T-helper 1 cell (primary cell): ENCODE measurements at places on chromosomes 12 and 14.
A peak's percentile ranks its signal among the peaks of the same experiment; 100 is the strongest.

- DNase-seq: no peak
Observed at GRCh38 chr14:72851635-72852034, 42.3 kb downstream of the DPF3 start.

GRCh38 chr12:126937431-126937830 is 1329.5 kb upstream of the TMEM132C start:
- no peak for DNase-seq

DNA sequence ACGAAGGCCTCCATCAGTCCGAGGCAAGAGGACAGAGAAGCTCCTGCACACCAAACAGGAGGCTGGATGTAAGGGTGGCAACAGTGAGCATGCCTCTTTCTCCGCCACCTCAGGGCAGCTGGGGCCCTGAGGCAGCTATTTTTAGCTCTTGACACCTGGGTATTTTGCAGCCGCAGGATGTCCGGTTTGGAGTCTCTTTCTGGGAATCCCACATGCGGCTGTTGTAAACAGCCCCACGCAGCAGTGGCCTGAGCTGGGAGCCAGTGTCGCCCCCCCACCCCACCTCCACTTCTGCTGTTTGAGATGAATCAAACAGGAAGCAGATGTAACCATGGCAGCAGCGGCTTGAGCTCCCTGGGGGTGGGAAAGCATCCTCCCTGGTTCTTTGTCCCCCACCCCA is 11.7 kb downstream of the HDAC7 start:
- peak; percentile 96 for DNase-seq

DNA sequence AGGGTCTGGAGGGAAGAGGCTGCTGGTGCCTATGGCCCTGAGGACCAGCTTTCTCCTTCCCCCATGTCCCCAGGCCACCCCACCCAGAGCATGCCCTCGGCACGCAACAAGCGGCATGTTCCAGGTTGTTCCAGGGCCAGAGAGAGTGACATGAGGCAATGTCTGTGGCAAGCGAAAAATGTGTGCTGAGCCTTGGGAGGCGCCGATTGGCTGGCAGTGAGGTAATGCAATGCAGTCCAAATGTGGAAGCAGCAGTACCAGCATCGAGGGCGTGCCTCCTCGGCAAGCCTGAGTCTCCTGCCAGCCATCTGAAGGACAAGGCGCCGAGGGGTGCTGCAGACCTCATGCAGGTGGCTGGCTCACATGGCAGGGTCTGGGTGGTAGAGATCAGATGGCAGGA is 423.8 kb downstream of the NRXN3 start:
- no peak for DNase-seq

- DNase-seq: no peak
Observed at GRCh38 chr12:125194163-125194773, 129.0 kb downstream of the AACS start.

GRCh38 chr12:82359115-82359478 is 768 bp downstream of the METTL25 start:
- no peak for DNase-seq

DNA sequence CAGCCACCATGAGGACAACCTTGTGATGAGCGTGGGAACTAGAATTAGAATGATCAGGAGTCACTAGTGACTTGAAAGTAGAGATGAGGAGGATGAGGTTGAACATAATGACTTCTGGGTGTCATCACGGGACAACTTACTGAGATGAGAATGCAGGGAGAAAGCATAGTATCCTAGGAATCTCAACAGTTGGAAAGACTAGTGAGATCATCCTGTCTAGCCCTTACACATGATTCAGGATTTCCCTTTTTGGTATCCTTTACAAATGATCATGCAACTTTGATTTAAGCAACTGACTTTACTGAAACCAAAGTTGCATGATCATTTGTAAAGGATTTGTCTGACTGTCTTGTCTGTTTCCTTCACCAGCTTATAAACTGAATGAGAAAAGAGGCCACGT is 51.8 kb upstream of the HIF1A start:
- no peak for DNase-seq

GRCh38 chr14:29144621-29145020 is 378.0 kb downstream of the FOXG1 start:
- DNase-seq: no peak

DNA sequence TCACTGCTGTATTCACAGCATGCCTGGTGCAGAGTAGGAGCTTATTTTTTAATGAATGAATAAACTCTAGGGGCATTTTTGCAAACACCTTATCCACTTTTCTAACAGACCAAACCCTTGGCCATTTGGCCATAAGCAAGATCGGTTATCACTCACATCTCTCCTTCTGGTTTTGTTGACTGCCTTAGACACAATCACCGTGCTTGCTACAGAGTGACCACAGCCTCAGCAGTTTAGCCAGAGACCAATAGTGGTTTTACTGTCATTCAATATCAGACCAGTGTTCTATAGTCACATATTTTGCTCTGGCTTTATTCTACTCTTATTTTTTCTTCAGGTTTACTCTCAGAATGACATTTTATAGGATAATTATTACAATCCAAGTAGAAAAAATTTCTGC is 2.2 kb downstream of the KLRB1 start:
- no peak for DNase-seq

GRCh38 chr12:2540535-2540941 is 254.2 kb upstream of the FKBP4 start:
- DNase-seq: no peak

DNA sequence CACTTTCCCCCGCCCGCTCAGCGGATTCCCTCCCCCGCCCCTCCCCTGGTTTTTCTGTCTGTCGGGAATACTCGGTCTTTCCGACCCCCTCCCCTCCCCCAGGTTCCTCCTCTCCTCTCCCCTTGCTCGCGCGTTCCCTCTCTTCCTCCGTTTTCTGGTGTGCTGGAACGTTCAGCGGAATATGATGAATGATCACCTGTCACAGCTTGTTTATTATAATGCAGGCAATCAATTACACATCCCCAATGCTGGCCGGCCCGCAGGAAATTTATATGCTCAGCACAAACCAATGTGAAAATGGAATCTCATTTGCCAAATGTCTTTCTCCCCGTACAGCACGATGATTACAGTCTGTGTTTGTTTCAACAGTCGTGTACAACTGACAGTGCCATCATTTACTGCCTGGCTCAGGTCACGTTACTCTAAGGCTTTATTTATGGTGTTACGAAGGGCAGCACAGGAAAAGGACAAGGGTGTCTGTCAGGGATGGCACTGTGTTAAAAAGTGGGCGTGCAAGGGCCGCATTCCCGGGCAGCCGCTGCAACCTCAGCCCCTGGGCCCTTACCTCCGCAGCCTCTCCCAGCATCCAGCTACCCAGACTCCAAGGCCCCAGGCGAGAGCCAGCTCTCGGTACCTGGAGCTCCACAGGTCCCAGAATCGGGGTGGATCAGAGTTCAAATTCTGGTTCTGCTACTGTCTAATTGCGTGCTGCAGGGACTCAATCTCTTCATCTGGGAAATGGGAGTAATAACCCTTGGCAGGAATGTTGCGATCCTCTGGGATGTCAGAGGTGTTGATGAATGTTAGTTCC is 24.7 kb upstream of the MAP1LC3B2 start:
- no peak for DNase-seq

DNA sequence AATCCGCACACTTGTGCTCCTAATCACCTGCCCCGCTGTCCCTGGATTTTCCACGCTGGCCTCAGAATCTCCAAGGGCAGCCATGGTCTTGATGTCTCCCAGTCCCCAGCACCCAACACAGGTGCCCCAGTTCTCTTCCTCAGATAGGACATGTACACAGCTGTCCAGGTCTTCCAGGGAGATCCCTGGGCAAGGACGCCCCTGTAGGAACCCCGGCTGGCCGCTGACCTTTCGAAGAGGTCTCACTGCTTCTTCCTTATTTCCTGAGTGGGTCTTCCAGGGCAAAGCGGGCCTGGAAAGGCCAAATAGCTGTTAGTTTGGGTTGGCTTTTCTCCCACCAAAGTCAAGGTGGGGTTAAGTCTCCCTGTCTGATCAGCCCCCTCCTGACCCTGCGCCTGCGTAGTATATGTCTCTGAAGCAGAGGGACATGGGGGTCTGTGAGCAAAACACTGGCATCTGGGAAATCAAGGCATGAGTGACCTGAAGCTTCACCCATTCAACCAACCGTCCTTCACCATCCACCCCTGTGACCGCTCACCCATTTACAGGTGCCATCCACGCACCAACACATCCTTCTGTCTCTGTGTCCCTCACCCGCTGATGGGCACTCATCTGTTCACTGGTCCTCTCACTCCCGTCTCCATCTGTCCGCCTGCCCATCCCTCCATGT is 4.6 kb downstream of the BEGAIN start:
- no peak for DNase-seq

DNA sequence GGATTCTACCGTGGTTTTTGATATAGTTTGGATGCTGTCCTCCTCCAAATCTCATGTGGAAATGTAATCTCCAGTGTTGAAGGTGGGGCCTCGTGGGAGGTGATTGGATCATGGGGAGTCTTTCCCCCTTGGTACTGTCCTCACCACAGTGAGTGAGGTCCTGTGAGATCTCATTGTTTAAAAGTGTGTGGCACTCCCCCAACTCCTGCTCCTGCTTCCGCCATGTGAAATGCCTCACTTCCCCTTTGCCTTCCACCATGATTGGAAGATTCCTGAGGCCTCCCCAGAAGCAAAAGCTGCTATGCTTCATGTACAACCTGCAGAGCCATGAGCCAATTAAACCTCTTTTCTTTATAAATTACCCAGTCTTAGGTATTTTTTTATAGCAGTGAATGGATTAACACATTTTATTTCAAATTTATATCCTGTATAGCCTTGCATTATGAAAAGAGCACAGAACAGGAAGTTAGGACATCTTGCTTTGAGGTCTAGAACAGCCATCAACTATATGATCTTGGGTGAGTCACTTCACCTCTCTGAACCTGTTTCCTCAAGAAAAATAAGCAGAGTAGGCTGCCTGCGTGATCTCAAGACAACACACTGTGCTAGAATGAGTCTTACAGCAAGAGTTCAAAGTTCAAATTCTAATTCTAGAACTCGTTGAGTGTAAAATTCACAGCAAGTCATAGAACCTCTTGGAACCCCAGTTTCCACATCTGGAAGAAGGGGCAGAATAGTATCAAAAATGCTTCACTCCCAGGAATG is 160.9 kb upstream of the EEA1 start:
- DNase-seq: no peak

DNA sequence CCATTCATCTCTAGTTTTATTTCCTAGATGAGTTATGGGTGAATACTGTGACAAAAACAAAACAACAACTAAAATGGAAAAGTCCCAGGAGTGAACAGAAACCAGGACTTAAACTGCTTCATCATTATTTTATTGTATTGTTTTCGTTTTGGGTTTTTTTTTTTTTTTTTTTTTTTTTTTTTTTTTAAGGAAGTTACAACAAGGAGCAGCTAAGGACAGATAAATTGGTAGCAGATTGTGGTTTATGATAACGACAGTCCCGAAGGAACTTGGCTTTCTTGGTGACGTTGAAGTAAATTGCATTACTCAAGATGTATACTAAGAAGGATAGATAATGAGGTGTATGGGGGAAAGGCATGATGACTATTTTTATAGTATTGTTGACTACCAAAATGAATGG is 866.3 kb downstream of the NRXN3 start:
- no peak for DNase-seq

- no peak for DNase-seq
Observed at GRCh38 chr12:5588176-5588575, 156.3 kb downstream of the NTF3 start.

DNA sequence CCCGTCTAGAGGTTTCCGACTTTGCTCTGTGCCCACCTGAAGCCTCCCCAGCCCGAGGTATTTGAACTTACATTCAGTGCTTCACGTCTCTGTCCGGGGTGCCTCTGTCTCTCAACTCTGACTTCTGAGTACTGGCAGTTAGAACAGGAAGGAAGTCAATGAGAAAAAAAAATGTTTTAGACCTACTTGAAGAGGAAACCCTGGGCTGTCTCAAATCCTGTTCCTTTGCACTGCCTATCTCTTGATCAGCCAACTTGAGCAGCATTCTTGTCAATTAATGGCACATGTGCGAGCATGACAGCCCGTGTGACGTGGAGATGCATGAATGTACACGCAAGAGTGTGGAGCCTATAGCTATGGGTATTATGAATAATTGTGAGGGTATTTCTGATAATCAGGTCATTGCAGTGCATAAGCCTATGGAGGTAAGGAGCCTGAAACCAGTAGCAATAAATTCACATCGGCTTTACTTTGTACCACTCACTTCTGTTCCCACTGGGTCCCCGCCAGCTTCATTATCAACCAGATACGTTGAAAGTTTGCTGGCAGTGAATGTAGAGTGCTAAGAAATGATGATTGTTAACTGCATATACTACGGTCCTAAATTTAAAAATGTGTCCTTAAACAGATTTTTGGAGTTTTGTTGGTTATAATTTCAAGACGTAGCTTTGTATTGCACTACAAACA is at the start of gene ARHGDIB:
TSS of gene ARHGDIB (minus strand) at position 136 of the 687 bp plus-strand sequence. CDS start 10,889 bp downstream, outside the sequence.
- peak; percentile 98 for DNase-seq
